ENCODE measurements at places on chromosomes 4 and X. TPM values are rescaled to one million over a fixed set of nuclear protein-coding genes. Genes with fewer than 3 reads are reported as not detected.

- no peak for DNase-seq
Observed at GRCh38 chr4:101981756-101982155, 191.2 kb downstream of the BANK1 start.

The F9 gene
- not detected for polyA plus RNA-seq

DNA sequence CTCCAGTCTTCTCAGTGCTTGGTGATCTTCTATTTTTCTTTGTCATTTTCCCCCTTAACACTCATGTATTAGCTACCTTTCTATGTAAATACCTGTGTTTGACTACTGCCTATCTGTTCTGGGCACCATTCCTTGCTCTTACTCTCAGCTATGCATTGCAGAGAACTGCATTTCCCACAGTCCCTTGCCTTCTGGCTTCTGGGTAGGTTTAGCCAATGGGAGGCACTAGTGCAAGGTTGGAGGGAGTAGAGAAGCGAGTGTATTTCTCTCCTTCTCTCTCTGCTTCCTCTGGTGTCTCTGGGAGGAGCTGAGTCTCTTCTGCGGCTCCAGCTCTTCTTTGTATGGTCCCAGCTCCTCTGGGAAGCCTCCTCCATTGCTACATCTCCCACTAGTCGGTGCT lies 50.5 kb downstream of the CWH43 start:
- no peak for DNase-seq

- no peak for DNase-seq
Observed at GRCh38 chr4:6527259-6527658, 47.7 kb upstream of the MAN2B2 start.

DNA sequence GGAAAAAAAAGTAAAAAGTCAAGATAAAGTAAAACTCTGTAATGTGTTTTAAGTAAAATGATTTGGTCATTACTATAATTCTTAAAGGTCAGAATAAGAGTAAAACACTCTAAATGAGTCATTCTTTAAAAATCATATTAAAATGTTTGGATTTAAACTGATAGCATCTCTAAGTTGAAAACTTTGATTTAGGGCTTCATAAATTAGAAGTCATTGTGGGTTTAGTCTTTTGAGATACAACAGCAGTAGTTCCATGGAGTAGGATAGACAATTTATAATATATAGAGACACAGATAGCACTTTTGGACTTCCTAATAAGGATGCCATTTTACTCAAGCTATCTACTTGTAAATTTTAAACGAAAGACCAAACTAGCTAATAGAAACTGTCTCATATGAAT lies 77.1 kb upstream of the PABPC4L start:
- DNase-seq = no peak

GRCh38 chrX:149629730-149630387 lies 1.7 kb downstream of the TMEM185A start:
- no peak for DNase-seq

GRCh38 chr4:152972821-152973628 lies 36.9 kb downstream of the FHDC1 start:
- no peak for DNase-seq

DNA sequence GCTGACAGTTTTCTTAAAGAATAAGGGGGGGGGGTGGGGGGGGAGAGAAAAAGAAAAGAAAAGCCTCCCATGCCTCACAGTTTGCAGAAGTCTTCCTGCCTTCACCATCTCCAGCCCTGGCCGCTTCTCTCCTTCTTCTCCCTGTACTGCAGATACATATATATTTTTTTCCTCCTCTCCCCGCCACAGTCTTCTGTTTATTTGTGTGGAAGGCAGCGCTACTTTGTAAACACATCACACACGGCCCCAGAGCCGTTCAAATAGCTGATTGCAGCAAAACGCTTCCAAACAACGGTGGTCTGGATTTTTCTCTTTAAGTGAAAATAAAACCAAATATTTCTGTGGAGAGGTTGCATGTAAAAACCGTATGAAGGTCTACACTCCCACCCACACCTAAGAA lies 732 bp downstream of the NLGN4X start:
- DNase-seq = no peak

DNA sequence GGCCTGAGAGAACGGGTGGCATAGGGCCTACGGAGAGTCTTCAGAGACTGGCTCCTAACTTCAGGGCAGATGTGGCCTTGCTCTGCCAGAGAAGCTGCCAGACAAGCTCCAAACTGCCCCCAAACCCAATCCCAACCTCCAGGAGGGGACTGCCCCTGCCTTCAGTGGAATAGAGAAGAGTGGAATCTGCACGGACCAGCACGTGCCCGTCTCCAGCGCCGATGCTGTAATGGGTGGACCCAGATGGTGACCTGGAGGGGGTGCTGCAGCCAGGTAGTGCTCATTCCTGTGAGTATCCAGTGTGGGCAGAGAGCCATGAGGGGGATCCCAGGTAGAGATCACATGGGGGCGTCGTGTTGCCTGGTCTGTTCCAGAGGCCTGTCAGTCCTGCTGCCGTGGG lies 73.2 kb upstream of the NKX1-1 start:
- peak; percentile 7 for DNase-seq

DNA sequence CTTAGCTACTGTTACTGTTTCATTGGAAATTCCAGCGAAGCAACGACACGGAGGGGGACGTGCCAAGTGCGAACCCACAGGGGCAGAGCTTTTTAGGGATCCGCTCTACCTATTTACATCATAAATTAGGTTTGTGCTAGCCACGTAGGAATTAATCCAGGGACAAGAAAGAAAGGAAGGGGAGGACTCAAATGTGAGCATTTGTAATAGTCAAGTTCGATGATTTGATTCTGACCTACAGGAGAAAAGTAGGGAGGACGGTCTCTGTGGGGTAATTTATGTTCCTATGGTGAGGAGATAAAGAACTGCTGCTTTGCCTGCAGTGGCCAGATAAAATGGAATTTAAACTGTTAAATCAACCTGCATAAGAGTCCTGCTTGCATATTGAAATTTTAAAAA lies 1.7 kb downstream of the INTS6L start:
- DNase-seq = no peak

GRCh38 chr4:151882072-151882803 lies 121.4 kb upstream of the GATB start:
- DNase-seq = no peak

The CRMP1 gene
- 7.8 TPM for polyA plus RNA-seq

The DLG3 gene
- 11.7 TPM for polyA plus RNA-seq

The SASH3 gene
- polyA plus RNA-seq = not detected

DNA sequence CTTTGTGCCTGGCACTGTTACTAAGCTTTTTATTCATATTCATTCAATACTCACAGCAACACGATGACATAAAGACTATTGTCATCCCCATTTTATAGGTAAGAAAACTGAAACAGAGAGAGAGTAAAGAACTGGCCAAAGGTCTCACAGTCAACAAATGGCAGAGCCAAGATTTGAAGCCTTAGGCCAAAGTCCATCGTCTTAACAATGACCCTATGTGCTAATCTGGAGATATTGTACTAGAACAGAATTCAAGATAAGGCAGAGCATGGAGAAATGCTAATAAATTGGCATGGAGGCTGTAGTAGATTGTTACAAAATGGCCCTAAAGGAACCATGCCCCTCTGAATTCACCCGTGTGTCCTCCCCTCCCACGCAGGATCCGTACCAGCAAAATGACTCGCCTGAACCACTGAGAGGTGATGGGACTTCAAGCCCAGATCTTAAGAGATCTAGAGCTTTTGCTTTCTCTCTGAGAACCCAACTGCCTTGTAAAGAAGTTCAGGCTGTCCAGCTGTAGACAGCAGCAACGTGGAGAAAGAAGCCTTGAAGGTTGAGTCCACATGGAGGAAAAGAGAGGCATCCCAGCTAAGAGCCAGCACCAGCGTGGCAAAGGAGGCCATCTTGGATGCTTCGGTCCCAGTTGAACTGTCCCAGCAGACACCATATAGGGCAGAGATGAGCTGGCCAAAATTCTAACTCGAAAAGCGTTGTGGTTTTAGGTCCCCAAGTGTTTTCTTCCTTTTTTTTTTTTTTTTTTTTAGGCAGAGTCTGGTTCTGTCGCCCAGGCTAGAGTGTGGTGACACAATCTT lies 52.8 kb upstream of the RBM47 start:
- no peak for DNase-seq

GRCh38 chr4:74932832-74933561 lies at the start of gene PARM1:
PARM1 (plus strand) TSS chr4:74933116; CDS start chr4:74933328, 212 bp downstream.
- peak; percentile 58 for DNase-seq

GRCh38 chr4:127284236-127284635 lies 348.5 kb upstream of the INTU start:
- no peak for DNase-seq

The CPZ gene
- polyA plus RNA-seq = not detected

The SMARCA1 gene
- 17.1 TPM for polyA plus RNA-seq

DNA sequence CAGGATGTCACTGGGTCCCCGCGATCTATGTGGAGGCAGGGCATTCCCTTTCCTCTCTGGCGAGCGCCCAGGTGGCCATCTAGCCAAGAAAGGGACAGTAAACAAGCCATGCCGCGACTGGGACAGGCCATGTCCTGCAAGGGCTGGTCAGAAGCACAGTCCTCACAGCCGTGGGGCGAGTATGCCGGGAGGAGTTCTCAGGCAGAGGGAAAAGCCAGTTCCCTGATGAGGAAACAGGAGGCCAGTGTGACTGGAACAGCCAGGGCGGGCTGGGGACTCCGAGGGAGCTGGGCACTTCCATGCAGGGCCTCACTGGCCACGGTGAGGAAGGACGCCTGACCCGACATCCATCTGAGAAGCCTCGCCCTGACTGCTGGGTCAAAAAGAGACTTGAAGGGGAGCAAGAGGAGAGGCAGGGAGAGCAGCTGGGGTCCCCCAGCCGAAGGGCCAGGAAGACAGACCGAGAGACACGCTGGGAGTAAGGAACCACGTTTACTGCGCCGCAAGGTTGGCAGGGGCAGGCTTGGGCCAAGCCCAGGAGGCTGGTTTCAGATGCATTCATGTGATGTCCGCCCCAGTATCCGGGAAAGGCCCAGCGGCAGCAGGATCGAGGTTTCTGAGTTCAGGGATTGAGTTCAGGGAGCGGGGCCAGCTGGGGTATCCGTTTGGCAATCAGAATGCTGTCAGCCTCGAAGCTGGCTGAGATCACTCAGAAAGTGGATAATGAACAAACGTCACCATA lies 15.0 kb downstream of the CFAP99 start:
- DNase-seq = no peak

The EVC gene
- polyA plus RNA-seq = 3.8 TPM

GRCh38 chrX:47212381-47213293 lies 5.8 kb upstream of the CDK16 start:
- peak; percentile 39 for DNase-seq

DNA sequence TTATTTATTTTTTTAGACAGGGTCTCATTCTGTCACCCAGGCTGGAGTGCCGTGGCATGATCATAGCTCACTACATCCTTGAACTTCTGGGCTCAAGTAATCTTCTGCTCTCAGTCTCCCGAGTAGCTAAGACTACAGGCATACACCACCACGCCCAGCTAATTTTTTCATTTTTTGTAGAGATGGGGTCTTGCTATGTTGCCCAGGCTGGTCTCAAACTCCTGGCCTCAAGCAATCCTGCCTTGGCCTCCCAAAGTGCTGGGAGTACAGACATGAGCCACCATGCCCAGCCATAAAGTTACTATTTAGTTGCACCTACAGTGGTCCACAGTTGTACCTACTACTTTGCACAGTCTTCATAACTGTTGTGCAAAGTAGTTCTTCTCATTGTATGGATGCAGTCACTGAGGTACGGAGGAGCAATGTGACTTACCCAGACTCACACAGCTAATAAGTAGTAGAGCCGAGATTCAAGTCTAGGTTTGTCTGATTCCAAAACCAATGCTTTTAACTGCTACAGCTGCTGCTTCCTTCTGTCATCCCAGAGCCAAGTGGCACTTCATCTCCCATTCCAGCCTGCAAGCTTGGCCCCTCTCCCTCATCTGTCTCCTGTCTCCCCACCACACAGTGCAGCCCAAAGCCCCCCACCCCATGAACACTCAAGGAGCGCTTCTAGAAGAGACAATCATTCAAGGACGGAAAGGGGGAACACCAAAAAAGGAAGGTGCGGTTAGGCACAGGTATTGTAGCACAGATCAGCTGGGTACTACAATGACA lies 24.0 kb upstream of the IQSEC2 start:
- no peak for DNase-seq

DNA sequence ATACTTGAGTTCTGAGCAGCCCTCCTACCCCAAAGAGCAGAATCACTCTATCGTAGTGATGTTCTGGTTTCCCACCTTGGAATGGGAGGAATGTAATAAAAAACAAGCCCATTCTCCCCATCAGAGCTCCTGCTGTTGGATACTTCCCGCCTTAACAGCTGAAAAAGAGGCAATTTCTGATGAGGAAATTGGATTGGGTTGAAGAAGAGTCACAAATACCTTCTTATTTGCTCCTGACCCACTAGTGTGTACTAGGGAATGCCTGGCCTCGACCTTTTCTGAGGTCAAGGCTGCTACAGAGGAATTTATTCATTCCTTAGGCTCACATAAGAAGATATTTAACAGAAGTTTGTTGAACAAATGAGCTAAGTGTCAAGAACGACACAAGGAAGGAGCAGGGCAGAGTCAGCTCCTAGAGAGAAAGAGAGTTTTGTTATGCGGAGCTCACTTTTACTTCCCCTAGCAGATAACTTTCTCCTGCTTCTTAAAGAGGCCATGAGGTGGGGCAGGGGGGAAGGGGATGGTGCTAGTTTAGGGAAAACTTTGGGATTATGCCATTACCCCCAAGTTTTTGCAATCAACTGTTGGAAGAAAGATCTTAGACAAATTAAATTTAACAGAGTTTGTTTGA lies 273.8 kb upstream of the CLNK start:
- DNase-seq = no peak

GRCh38 chr4:38567457-38567856 lies 96.5 kb upstream of the KLF3 start:
- DNase-seq = no peak

The ZDHHC9 gene
- 8.1 TPM for polyA plus RNA-seq

GRCh38 chr4:165006456-165006855 lies 25.3 kb upstream of the TRIM60 start:
- DNase-seq = no peak

The HGFAC gene
- 0.37 TPM for polyA plus RNA-seq

DNA sequence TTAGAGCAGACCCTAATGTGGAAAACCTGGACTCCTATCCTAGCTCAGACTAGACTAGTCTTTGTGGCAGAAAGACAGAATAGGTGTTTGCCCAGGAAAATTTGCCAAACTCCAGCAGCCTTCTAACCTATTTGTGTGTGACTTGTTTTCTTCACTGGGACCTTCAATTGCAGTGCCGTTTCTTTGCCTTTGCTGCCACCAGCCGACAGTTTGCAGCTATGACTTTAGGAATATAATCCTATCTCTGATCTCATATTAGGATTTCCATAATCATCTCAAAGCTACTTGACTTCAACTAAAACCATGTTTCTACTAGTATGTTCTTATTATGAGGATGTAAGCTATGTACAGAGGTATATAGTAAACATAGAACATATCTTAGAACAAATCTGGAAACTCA lies 60.2 kb upstream of the PGAM4 start:
- DNase-seq = peak; percentile 38

The SCRG1 gene
- polyA plus RNA-seq = 0.24 TPM

- DNase-seq = no peak
Observed at GRCh38 chr4:169115897-169116254, 105.8 kb upstream of the CBR4 start.

GRCh38 chr4:89114100-89114499 lies 2.8 kb downstream of the TIGD2 start:
- no peak for DNase-seq

The FGF5 gene
- 17.7 TPM for polyA plus RNA-seq

The GAGE12E gene
- not detected for polyA plus RNA-seq
